ENCODE measurements at places on chromosomes 5 and 9.

DNA sequence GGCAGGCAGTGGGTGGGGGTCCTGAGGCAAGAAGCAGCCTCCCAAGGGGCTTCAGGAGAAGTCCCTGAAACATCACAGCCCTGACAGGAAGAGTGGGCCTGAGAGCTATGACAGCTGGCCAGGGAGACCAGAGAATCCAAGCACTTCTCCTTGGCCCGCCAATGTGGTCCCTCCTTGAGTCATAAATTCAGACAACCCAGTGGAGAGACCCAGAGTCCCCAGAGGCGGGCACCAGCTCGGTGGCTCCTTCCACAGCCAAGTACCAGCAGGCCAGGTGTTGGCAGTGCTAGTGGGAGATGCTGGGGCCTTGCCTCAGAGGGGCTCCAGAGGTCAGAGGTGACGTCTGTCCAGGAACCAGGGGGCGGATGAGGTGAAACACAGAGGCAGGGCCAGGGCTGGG lies 1.6 kb upstream of the DOK3 start:
- no peak for DNase-seq

GRCh38 chr9:4305065-4305985 lies 5.5 kb upstream of the GLIS3 start:
- DNase-seq: no peak

- no peak for DNase-seq
Measured at GRCh38 chr9:95316274-95316673, 1.2 kb downstream of the FANCC start.

- no peak for DNase-seq
Measured at GRCh38 chr5:132677682-132678400, 4.1 kb downstream of the IL4 start.

DNA sequence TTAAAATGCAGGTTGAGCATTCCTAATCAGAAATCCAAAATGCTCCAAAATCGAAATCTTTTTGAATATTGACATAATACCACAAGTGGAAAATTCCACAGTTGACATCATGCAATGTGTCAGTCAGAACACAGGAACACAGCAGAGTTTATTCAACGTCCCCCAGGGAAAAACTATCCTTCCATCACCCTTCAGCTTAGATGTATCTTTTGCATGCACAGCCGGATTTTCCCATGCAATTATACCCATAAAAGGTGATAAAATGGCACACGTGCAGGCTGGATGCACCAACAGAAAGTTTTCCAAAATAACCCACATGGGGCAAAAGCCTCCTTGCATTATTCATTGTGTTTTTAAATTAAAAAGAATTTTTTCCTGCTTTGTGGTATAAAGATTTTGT lies 71.2 kb downstream of the RAB24 start:
- DNase-seq: no peak

DNA sequence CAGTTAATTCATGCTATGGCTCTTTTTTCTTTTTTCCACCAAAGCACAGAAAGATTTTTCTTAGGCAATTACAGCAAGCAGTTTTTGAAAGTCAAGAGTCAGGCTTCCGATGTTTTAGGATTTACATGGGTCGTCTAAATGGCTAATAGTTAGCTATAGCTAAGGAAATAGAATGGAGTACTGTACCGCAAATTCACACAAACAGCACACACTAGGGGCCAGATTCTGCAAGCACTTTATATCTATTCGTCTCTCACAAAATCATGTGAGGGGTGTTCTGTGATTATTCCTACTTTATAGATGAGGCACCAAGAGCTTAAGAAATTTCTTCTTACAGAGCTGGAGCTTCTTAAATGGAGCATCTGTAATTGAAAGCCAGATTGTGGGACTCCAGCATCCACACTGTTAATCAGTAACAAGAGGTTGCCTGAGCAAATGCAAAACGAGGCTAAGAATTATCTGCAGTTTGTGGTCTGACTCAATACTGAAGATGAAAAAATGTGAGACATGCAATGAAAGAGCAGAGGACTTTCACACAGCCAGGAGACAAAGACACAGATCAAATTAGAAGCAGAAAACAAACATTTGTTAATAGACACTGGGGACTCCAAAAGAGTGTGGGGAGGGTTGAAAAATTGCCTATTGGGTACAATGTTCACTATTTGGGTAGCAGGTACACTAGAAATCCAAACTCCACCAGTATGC lies 62.7 kb upstream of the CTXN3 start:
- no peak for DNase-seq

GRCh38 chr5:178419196-178419595 lies 171.0 kb downstream of the COL23A1 start:
- no peak for DNase-seq

GRCh38 chr9:136865041-136865767 lies 904 bp downstream of the EDF1 start:
- no peak for DNase-seq

- DNase-seq: no peak
Measured at GRCh38 chr5:91072881-91073280, 310.2 kb downstream of the ARRDC3 start.

GRCh38 chr5:50667023-50667652 lies 701 bp downstream of the PARP8 start:
- DNase-seq: no peak

Measured in glomerular endothelial cell (primary cell).